ENCODE measurements at places on chromosomes 12 and 14.

DNA sequence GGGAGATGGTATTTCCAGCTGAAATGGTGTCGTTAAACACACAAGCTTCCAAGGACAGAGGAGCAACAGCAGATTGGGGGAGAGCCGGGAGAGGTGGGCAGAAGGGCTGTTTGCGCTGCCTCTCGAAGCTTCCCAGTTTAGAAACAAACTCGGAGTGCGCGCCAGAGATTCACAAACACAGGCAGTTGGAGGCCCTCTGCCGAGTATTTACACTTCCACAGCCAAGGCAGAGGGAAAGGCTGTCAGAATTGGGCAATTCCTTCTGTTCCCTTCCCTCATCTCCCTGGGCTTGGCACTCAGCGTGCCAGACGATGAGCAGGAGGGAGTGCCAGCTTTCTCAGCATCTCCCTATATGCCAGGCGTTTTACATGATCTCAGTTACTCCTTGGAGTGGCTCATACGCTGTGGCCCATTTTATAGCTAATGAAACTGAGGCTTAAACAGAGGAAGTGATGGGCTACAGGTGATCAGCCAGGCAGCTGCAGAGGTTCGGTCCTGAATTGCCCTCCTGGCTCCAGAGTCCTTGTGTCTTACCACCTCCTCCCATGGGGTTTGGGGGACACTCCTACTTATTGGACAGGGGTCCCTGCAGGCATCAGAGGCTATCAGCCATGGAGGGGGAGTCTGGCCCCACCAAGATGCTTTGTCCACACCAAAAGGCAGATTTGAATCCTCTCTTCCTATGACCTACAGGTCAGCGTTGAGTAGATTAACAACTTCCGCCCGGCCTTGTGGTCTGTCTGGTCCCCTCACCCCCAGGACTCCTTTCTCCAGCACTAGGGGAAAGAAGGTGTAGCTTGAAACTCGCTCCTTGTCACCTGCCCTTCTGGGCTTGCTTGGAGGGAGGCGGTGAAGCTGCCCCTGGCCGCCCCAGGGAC lies 3.1 kb downstream of the FAM222A start:
- DNase-seq = no peak

GRCh38 chr12:112677050-112677765 lies 114.3 kb upstream of the RPH3A start:
- no peak for DNase-seq

DNA sequence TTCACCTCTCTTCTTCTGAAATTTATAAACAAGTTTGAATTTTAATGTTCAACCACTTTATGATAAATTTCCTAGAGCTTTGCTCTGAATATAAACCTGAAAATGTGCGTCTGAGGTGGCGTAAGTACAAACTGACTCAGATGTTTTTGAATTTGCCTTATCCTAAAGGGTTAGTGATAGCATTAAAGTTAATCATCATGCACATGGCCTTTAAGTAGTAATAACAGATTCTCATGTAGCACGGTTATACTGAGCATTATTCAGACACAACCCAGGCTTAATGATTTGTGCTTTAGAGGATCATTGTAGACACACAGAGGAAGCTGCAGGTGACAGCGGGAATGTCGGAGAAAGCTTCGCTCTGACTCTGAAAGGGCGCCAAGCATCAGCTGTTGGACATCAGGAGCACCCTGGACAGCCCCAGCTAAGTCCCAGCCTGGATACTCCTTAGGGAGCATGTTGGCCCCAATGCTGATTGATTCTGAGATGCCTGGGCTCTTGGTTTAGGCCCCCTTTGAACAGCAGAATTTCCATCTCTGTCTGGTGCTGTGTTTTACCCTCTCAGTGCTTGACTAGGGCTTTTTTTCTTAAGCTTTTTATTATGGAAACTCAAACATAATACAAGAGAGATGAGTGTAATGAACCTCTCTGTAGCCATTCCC lies 91.1 kb downstream of the PLXNC1 start:
- DNase-seq = no peak

- DNase-seq = no peak
These were observed 50.9 kb downstream of the FOXN4 start for GRCh38 chr12:109258201-109258600.
